Endothelial cell (in vitro differentiated cells): ENCODE measurements at places on chromosomes 7 and 10.

DNA sequence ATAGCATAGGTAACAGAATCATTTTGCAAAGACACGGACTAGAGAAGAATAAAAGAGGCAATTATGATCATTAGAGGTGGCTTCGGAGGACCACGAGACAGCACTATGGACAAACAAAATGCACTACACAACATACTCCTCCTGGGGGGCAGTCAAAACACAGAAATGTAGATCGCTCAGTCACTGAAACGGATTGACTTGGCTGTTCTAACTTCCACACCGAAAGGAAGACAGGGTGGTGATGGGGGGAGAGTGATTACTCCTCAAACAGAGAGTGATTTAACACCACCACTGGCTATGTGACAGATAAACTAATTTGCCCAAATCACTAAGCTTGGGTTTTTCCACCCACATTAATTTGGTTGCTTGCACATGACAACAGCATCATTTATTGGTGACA, 14.1 kb upstream of the PPA1 start:
- no peak overlapping the region for H3K4me3 ChIP-seq
- no peak for DNase-seq
- H3K4me1 ChIP-seq: no peaks in the 10 kb centered on the region

DNA sequence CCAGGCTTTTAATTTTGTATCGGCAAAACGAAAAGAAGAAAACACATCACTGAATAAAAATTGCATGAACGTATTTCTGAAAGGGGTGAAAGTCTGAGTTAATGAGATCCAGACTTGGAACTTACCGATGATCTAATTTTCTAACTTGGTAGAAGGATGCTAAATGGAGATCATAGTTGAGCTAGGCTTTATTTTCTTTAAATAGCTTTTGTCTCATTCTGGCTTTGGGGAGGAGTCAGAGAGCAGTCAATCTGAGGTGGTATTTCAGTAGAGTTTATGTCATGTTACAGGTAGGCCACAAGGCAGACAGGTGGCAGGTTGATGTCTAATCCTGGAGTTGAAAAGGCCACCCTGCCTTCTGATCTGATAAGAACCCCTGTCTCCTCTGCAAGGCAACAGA, 161.9 kb downstream of the KIAA1217 start:
- H3K27me3 ChIP-seq: peaks cover 4% of the 10 kb centered on the region
- DNase-seq: no peak
- no peak overlapping the region for H3K27ac ChIP-seq
- H3K4me1 ChIP-seq: no peaks in the 10 kb centered on the region

GRCh38 chr10:11057018-11057417, 39.3 kb downstream of the CELF2 start:
- H3K27me3 ChIP-seq: no peaks in the 10 kb centered on the region
- no peak overlapping the region for H3K4me3 ChIP-seq
- DNase-seq: no peak
- H3K36me3 ChIP-seq: no peaks in the 10 kb centered on the region
- H3K27ac ChIP-seq: no peak overlapping the region
- peaks cover 12% of the 10 kb centered on the region for H3K4me1 ChIP-seq

DNA sequence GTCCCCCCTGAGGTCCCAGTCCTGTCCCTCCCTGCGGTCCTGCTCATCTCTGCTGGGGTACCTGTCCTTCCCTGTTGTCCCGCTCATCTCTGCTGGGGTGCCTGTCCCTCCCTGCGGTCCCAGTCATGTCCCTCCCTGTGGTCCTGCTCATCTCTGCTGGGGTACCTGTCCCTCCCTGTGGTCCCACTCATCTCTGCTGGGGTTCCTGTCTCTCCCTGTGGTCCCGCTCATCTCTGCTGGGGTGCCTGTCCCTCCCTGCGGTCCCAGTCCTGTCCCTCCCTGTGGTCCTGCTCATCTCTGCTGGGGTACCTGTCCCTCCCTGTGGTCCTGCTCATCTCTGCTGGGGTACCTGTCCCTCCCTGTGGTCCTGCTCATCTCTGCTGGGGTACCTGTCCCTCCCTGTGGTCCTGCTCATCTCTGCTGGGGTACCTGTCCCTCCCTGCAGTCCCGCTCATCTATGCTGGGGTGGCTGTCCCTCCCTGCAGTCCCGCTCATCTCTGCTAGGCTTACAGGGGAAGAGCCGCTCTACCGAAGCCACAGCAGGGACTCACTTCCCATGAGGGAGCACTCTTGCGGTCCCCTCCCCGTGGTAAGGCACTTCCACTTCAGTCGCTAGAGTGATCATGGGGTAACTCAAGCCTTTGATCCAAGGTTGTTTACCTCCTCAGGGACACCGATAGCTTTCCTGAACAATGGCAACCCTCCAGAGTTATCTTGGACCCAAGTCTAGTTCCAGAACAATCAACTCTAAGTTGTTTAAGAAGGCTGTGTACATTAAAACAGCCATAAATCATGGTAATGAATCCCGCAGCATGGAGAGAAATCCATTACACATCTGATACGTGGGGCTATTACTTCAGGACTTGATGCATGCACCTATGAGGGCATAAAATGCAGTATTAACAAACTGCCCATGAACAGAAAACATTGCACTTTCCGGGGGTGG, 46.8 kb upstream of the MNX1 start:
- no peaks in the 10 kb centered on the region for H3K36me3 ChIP-seq
- H3K27me3 ChIP-seq: no peaks in the 10 kb centered on the region
- no peak overlapping the region for H3K27ac ChIP-seq
- H3K4me1 ChIP-seq: no peaks in the 10 kb centered on the region
- DNase-seq: no peak

DNA sequence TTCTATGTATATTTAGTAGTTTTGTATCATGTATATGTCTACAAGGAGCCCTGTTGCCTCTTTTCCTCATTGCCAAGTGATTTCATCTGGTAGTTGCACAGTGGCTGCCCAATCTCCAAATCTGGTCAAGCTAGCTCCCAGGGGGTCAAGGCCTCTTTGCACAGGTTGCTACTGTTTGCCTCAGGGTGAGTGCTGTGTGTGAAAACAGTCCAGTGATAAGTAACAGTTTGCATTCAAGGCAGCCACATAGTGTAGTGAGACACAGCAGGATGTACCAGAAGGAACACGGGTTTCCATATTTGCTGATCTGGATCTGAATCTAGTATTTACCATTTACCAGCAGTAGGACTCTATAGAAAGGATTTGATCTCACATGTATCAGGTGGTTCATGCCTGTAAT, 13.3 kb upstream of the EPC1 start:
- DNase-seq: no peak
- H3K27ac ChIP-seq: no peak overlapping the region
- peaks cover 3% of the 10 kb centered on the region for H3K36me3 ChIP-seq
- H3K4me1 ChIP-seq: peaks cover 9% of the 10 kb centered on the region
- no peak overlapping the region for H3K4me3 ChIP-seq
- peaks cover 3% of the 10 kb centered on the region for H3K27me3 ChIP-seq

DNA sequence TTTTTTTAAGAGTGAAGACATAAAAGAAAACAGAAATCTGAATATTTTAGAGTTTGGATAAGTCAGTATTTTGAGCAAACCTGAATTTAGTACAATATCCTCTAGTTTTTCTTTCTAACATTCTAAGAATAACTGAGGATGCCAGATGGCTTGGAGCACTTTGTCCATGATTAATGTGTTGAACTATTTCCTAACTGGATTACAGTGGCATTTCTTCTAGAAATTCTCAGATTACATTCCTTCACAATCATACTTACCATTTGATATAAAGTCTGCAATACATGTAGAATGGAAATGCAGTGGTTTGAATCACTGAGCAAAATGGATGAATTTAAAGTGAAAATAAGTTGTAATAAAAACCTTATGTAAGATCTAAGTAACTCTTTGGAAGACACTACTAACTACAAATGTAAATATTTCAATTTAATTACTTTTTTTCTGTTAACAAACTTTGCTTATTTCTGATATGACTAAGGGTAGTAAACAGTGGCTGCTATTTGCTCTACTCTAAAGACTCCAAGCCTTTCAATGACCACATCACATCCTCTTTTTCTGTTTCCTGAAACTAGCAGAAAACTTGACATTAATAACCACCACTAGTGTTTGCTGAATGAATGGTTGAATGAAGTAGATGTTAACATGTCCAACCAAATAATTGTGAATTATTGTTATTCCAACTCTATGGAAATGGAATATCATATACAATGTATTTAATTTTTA, 102.8 kb downstream of the PRKG1 start:
- no peak for DNase-seq
- no peaks in the 10 kb centered on the region for H3K36me3 ChIP-seq
- H3K4me1 ChIP-seq: no peaks in the 10 kb centered on the region
- no peak overlapping the region for H3K27ac ChIP-seq
- no peak overlapping the region for H3K4me3 ChIP-seq

DNA sequence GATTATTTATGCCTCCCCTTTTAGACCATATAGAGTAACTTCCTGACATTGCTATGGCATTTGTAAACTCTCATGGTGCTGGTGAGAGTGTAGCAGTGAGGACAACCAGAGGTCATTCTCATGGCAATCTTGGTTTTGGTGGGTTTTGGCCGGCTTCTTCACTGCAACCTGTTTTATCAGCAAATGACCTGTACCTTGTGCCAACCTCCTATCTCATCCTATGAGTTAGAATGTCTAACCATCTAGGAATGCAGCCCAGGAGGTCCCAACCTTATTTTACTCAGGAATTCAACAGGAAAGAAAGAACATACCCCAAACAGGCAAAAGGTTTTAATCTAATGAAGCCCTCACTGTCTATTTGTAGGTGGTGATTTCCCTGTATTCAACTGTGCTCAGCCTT, 205.4 kb upstream of the YAE1 start:
- no peaks in the 10 kb centered on the region for H3K4me1 ChIP-seq
- H3K27me3 ChIP-seq: peaks cover 2% of the 10 kb centered on the region
- H3K4me3 ChIP-seq: no peak overlapping the region
- no peak overlapping the region for H3K27ac ChIP-seq

DNA sequence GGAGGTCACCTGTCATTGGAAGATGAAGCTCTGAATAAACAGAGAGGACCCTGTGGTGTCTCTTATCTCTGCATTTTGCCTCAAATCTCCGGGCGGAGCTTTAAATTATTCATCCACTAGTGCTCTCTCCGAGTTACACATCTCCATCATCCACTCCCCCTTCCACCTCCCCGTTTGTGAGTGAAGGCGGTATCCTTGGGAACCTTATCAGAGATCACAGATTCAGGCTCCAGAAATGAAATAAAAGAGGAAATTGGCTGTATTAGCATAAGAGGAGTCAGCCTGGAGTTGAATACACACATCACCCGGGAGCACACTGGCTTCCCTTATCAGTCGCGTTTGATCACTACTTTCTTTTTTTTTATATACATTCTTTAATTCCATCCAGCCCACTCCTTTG, 1184.8 kb downstream of the GATA3 start:
- H3K36me3 ChIP-seq: no peaks in the 10 kb centered on the region
- H3K4me3 ChIP-seq: no peak overlapping the region
- peaks cover 4% of the 10 kb centered on the region for H3K4me1 ChIP-seq
